ENCODE measurements at places on chromosomes 16 and 17.

GRCh38 chr17:51430591-51430990, 170.2 kb downstream of the UTP18 start:
- DNase-seq = no peak

DNA sequence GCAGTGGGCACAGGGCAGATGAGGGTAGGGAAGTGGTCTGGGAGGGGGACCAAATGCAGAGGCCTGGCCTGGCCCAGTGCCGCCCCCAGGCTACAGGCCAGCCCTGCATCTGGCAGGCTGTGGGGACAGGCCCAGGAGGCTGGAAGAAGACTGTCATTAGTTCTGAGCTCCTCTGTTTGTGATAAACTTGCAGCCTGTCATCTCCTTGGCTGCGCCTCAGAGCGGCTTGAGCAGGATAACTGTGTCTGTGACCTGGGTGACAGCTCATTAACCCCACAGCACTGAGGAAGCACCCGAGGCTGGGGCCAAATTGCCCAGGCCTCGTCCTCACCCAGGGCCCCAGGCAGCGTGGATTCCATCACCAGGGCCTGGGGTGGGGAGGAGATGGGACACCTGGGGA, 23.9 kb downstream of the ABCC3 start:
- DNase-seq = no peak

DNA sequence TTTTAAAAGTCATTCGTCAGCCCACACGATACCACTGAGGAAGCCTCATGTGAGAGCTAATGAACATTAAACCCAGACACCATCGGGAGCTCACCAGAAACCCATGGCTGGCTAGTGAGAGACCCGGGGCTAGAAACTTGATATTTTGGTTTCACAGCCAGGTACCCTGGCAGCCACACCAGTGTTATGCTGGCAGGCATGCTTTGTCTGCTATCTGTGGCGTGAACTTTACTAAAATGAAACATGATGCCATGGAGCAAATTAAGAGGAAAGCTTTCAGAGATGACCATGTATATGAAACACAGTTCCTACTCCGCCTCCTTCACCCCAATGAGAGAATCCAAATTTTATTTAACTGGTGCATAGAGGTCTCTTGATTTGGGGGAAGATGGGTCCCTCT, 291.2 kb downstream of the IRX3 start:
- no peak for DNase-seq

DNA sequence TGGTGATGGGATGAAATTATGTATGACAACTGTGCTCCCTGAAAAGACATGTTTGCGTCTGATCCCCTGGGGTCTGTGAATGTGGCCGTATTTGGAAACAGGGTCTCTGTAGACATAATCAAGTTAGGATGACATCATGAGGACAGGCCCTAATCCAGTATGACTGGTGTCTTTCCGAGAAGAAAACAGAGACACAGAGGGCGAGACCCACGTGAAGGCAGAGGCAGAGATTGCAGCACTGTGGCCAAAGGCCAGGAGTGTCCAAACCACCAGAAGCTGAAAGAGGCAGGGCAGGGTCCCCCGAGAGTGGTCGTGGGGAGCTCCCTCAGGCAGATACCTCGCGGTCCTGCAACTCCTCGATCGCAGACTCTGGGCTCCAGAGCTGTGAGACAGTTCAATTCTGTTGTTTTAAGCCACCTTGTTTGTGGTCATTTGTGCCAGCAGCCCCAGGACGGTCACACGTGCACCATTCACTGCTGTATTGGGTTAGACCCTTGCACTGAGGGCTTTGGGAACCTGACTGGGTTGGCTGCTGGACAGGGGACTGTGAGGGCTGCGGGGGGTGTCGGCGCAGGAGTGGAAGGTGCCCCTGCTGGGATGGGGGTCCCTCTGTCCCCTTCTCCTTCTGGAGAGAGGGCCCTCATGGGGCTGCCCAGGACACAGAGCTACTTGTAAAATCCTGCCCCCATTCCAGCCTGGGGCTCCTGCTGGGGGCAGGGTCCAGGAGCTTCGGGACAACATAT, 27.7 kb downstream of the METRNL start:
- DNase-seq = no peak

DNA sequence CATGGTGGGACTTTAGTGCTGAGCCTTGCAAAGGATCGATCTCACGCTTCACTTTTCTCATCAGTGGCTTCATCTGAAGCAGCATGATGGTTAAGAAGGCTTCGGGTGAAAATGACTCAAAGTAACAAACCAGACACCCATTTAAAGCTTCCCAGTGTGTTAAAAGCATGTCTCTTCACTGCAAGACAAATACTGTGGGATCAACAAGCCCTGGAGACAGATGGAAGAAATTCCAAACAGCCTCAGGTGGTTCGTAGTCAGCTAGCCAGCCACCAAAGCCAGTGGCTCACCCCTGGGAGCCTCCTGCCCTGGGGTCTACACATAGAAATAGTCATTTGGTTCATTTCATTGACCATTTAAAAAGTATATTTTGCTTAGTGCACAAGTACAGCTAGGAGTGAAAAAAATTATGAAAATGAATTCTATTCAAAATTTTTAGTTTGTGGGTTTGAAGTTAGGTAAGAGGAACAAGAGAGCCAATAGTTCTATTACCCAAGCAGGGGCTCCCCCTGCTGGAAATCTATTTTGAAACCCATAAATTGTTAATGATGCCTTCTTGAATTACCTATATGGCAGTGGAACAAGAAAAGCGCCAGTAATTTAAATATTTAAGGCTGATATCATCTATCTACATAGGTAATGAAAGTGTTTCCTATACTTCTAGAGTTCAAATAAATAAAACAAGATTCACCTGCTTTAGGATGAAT, 51.6 kb downstream of the PMP22 start:
- no peak for DNase-seq

DNA sequence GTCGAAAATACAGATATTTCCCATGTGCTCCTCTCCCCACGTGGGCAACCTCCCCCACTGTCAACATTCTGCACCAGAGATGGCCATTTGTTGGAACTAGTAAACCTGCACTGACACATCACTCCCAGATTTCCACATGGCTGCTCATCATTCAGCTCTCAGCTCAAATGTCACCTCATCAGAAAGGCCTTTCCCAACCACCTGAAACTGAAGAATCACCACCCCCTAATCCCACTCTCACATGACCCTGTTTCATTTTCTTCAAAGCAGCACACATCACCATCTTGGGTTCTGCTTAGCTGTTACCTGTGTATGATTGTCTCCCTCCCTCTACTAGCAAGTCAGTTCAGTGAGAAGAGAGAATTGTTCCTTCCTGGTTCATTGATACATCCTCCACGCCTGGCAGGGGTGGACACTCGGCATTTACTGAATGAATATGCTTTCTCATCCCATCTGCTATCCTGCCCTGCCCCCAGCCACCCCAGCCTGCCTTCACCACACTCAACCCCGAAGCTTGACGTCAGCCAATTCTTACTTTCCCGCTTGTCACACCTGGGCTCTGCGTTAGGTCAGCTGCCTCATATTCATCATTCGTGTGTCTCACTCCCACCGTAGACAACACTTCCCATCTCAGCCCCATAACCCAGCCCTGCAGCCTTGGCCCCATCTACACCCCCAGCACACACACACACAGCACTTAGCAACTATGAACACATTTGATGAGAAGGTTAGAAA, 1.5 kb downstream of the C17orf114 start:
- DNase-seq = no peak
